DMS 273 treated with DMSO at 0.1 percent for 48 hours (cell line): ENCODE measurements at places on chromosomes 13 and 19.

DNA sequence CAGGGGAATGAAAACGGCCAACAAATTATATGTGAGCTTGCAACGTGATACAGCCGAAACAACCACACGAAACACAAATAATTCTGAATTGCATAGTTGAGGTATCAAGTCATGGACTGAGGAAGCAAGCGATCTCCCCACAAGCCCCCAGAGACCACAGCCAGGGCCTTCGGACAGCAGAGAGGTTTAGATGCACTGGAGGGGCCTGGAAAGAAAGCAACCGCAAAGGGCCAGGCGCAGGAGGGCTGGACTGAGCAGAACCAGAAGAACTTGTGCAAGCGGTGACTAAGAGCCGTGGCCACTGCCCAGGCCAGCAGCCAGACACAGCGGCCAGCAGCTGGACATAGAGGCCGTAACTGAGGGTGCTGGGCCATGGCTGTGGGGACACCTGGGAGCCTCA, 131.4 kb downstream of the TNFRSF19 start:
- no peak for DNase-seq

GRCh38 chr19:2731181-2731995, 8.4 kb downstream of the SLC39A3 start:
- no peak for DNase-seq

DNA sequence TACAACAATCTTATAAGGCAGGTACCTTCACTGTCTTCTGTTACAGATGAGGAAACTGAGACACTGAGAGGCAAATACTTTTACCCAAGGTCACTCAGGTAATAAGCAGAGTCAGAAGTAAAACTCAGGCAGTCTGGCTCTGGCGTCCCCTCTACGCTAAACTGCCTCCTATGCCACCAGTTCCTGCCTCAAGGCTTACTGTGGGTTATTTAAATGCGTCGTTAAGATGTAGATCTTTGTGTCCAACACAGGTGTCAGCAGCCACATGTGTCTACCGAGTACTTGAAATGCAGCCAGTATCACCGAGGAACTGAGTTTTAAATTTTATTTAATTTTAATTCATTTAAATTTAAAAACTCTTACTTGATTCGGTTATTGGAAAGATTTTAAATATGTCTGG, 1.9 kb downstream of the HAS1 start:
- no peak for DNase-seq

DNA sequence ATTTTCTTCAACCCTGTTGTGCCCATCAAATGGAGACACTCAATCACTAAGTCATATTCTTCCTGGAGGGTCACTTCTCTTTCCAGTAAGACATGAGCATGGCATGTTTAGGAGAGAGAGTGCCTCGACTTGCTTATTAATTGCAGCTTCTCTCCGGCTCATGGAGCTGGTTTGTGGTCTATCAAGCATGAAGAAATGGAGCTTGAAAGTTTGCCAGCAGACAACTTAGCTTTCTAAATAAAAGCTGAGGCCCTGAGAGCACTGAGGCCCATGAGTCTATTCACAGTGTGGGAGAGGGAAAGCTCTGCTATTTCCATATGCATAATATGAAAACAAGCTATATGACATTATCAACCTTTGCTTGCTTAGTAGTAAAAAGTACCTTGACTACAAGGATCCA, 378.5 kb downstream of the FGF9 start:
- no peak for DNase-seq

DNA sequence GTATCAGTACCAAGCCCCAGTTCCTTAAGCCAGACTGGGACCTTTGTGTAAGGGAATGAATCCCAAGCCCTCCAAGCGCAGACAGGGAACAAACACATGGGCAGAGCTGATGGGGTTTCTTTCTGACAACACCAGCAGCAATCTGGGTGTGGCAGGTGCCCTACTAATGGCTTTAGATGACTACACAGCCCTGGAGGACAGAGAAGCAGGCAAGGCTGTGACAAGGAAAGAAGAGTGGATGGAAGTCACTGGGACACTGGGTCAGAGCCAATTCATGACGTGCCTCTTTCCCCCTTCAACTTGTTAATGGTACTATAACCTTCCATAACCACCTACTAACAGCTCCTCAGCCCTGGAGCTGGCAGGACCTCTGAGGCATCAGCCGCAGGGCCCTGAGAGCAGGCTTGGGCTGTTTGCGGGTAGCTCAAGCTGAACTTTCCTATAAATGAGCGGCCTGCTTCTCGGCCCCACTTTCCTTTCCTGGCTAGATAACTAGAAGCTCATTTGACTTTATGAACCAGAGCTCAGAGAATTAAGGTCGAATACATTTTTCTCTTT, 38.9 kb downstream of the RASL11A start:
- DNase-seq, result no peak

- no peak for DNase-seq
Observed at GRCh38 chr13:88461272-88462009, 790.3 kb downstream of the SLITRK5 start.

DNA sequence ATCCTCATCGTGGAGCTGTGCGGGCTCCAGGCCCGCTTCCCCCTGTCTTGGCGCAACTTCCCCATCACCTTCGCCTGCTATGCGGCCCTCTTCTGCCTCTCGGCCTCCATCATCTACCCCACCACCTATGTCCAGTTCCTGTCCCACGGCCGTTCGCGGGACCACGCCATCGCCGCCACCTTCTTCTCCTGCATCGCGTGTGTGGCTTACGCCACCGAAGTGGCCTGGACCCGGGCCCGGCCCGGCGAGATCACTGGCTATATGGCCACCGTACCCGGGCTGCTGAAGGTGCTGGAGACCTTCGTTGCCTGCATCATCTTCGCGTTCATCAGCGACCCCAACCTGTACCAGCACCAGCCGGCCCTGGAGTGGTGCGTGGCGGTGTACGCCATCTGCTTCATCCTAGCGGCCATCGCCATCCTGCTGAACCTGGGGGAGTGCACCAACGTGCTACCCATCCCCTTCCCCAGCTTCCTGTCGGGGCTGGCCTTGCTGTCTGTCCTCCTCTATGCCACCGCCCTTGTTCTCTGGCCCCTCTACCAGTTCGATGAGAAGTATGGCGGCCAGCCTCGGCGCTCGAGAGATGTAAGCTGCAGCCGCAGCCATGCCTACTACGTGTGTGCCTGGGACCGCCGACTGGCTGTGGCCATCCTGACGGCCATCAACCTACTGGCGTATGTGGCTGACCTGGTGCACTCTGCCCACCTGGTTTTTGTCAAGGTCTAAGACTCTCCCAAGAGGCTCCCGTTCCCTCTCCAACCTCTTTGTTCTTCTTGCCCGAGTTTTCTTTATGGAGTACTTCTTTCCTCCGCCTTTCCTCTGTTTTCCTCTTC, 6.3 kb downstream of the MYADM start:
- no peak for DNase-seq

- no peak for DNase-seq
Observed at GRCh38 chr13:77807431-77808135, 110.1 kb downstream of the SLAIN1 start.

DNA sequence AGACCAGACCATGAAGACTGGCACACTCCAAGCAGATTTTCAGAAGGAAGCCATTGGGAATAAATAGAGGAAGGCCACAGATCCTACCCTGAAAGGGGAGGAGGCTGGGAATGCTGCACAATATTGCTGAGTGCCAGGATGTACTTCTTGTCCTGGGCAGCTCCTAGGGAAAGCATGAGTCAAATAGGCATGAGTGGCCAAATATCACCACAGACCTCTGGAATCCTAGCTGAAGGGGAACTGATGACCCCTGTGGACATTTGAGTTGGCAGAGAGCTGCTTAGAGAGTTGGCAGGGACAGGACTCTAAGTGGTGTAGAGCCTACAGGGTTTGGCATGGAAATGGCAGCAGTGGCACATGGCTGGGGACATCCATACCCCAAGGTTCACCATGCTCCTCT, 234.3 kb upstream of the TRPC4 start:
- DNase-seq, result no peak

DNA sequence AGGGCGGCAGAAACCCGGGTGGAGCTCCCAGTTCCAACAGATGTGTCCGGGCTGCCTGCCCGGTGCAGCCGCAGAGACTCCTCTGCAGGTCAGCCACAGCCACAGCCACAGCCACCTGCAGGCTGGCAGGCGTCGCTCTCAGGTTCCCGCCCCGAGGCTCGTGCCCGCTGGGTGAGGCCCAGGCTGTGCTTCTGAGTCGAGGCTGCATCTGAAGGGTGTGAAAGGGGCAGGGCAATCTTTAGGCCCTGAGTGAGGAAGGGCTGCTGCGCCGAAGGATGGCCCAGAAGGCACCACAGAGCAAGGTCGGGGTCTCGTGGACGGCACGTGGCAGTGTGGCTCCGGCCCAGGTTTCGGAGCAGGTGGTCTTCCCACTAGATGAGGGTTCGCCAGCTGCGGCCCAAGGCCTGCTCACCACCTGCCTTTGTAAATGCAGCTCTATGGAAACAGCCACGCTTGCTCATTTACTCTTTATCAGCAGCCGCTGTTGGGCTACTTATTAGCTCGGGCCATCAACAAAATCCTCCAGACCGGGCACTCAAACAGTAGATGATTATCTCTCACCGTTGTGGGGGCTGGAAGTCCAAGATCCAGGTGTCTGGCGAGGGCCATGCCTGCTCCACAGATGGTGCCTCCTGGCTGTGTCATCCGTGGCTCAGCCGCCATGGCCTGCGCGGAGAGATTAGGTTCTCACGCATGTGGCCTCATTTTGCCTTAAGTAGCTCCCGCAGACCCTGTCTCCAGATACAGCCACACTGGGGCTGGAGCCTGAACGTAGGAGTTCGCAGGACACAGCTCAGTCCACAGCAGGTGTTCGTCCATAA, 40.3 kb upstream of the TFDP1 start:
- DNase-seq, result no peak

GRCh38 chr13:59203855-59204254, 959.9 kb downstream of the DIAPH3 start:
- DNase-seq, result no peak
